H1 (cell line): ENCODE measurements at places on chromosomes 2 and 18. TPM values are rescaled to one million over a fixed set of nuclear protein-coding genes. Genes with fewer than 3 reads are reported as not detected.

DNA sequence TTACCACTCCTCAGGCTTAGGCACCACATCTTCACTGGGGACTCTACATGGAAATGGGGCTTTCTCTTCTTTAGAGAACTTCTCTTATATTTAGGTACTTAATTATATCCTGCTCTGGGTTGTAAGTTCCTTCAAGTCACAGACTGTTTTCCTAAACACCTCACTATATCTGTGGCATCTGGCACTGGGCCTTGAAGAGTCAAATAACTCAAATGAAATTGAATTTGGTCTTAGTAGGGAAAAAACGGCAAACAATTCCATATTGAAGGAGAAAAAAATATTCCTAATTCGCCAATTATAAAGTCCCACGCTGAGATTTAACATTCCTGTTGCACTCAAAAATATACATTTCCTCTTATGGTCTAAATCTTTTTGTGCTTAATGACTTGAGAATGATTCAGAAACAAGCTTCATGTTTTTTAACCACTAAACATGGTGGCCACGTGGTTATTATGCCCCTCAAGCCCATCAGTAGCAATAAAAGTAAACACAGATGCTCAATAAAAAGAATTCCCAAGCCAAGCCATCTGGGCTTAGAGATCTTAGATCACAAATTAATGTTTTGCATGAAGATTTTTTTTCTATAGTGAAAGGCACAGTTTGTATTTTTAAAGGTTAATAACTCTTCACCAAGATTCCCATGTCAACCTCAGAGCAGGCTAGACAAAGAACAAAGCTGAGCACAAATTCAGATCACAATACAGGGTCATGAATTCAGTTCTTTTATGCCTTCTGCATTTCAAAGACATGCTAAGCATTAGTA is 105.5 kb upstream of the SYT4 start:
- H3K4me1 ChIP-seq: no peaks in the 10 kb centered on the region
- no peak overlapping the region for H3K4me3 ChIP-seq
- no peak overlapping the region for H3K27ac ChIP-seq
- H3K36me3 ChIP-seq: no peaks in the 10 kb centered on the region
- H3K27me3 ChIP-seq: no peaks in the 10 kb centered on the region
- no peak for DNase-seq

The TRMT61B gene
- total RNA-seq: 27.8 and 30.1 TPM in 2 replicates

The SEPTIN10 gene
- 93.6 and 101 TPM in 2 replicates for total RNA-seq

DNA sequence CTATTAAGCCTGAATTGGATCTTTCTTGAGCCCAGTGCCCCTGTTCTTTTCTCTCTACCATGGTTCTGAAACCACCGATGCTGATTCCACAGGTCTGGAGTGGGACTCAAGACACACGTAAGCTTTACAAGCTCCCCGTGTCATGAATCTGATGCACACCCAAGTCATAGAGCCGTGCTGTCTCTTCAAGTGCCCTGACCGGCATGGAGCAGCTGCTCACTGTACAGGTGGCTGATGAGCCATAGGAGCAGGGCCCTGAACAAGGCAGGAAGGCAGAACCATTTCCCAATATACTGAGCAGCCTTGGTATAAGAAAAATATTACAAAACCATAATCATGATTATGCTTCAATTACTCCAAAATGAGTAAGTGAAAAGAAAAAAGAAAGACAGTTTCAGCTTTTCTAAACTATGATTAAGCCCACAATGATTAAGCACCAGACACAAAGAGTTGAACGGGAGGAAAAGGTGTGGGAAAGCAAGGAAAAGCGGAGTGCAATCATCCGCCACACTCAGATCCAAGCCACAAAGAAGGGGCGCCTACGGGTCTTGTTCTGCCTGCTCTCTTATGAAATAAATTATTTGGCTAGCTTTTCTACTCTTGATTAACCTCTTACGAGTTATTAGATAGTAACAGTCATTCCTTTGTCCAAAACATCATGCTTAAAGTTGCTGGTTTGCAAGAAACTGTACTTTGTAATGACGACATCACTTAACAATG is 41.7 kb downstream of the NOL10 start:
- H3K4me3 ChIP-seq: no peak overlapping the region
- no peak for DNase-seq
- no peak overlapping the region for H3K27ac ChIP-seq
- H3K4me1 ChIP-seq: no peaks in the 10 kb centered on the region

DNA sequence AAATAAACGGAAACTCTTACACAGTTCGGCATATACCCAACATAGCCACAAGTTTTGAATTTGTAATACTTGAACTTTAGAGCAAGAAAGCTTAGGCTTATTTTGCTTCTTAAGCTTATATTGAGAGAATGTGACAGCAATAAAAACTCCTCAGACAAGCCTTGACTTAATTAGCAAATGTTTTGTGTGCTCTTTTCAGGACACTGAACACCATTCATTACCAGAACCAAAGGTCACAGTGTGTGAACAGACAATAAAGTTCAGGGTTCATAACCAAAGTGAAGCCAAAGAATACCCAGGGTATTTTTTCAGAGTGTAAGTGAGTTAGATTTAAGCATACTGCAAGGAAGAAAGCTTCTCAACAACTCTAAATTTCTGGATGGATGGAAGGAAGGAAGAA is 605.8 kb downstream of the METTL4 start:
- H3K27me3 ChIP-seq: no peaks in the 10 kb centered on the region
- H3K36me3 ChIP-seq: no peaks in the 10 kb centered on the region
- no peak for DNase-seq
- no peaks in the 10 kb centered on the region for H3K4me1 ChIP-seq
- H3K4me3 ChIP-seq: no peak overlapping the region

GRCh38 chr18:63119647-63120046 is 199.9 kb downstream of the BCL2 start:
- no peak for DNase-seq
- no peak overlapping the region for H3K4me3 ChIP-seq
- H3K27me3 ChIP-seq: no peaks in the 10 kb centered on the region
- H3K36me3 ChIP-seq: no peaks in the 10 kb centered on the region

- no peaks in the 10 kb centered on the region for H3K36me3 ChIP-seq
- H3K27ac ChIP-seq: no peak overlapping the region
- H3K27me3 ChIP-seq: no peaks in the 10 kb centered on the region
These were observed 158.4 kb downstream of the PTPRM start for GRCh38 chr18:7725473-7725872.

The ARHGAP25 gene
- 0.42 and 1.2 TPM in 2 replicates for total RNA-seq

The ZNF532 gene
- total RNA-seq: 240 and 241 TPM in 2 replicates

The KCNIP3 gene
- total RNA-seq: 1.9 and 2.9 TPM in 2 replicates

DNA sequence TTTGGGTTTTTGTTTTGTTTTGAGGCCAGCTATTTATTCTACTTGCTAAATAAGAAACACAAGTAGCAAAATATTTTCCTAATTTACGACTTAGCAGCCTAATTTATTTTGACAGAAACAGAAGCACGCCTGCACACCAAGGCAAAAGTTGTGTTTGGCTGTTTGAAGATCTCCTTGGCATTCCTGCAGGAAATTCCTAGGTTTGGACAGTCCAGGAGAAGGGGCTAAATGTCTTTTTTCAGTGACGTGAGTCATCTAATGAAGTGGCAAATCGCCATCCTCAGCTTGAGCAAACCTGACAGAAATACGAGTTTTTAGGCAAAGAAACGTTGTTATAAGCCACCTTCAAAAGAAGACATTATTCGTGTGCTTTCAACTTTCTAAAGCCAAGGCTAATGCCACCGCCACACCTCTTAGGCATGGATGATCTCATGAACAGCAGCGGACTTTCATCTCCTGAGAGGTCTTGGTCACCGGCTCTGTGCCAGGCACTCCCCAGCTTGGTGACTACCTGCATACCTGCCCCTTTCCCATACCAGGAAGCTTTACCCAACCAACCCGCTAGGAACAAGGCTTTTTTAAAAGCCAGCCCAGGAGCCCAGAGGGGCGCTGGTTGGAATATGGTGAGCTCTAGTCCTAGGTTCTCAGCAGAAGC is 30.9 kb downstream of the STK39 start:
- no peaks in the 10 kb centered on the region for H3K36me3 ChIP-seq
- no peaks in the 10 kb centered on the region for H3K4me1 ChIP-seq

- H3K4me3 ChIP-seq: no peak overlapping the region
- H3K36me3 ChIP-seq: no peaks in the 10 kb centered on the region
- H3K27me3 ChIP-seq: no peaks in the 10 kb centered on the region
- H3K4me1 ChIP-seq: no peaks in the 10 kb centered on the region
- no peak for DNase-seq
- H3K27ac ChIP-seq: no peak overlapping the region
These were observed 44.0 kb downstream of the ATP6V1C2 start for GRCh38 chr2:10765461-10765860.

The PRKAG3 gene
- not detected in 2 replicates for total RNA-seq

GRCh38 chr18:74669136-74669798 is 71.6 kb downstream of the ZNF407 start:
- no peak for DNase-seq
- no peaks in the 10 kb centered on the region for H3K36me3 ChIP-seq
- no peak overlapping the region for H3K4me3 ChIP-seq
- no peaks in the 10 kb centered on the region for H3K27me3 ChIP-seq
- no peak overlapping the region for H3K27ac ChIP-seq

DNA sequence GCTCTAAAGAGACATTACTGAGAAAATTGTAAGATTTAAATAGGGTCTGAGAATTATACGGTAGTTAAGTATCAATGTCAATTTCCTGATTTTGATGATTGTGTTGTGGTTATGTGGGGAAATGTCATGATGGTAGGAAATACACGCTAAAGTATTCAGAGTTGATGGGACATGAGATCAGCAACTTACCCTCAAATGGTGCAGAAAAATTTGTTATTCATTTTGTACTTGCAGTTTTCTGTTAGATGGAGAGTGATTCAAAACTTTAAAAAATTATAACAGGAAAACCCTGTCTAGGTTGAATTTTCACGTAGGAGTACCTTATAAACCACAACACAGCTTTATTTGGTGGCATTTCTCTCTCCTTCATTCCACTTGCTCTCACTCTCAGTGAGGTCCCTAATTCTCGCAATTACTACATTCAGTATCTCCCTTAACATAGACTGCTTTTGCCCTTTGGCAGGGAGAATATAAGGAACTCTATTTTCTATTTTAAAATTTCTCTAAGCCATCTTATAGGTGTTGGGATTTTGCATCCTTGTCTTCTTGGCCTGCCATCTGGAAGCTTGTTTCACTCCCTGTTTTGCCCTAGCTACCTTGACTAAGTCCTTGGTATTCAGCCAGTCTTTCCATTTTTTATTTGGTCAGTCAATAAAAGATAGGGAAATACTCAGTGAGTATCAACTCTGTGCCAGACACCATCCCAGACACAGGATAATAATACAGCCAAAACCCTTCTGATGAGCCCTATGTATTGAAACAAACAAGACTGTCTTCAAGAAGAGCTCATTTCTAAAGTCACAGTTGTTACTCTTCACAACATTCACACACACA is 550.6 kb upstream of the ACVR2A start:
- no peak overlapping the region for H3K4me3 ChIP-seq
- H3K4me1 ChIP-seq: no peaks in the 10 kb centered on the region
- no peak overlapping the region for H3K27ac ChIP-seq
- no peaks in the 10 kb centered on the region for H3K27me3 ChIP-seq
- DNase-seq: no peak

The ME2 gene
- 60.3 and 66.9 TPM in 2 replicates for total RNA-seq

- H3K4me1 ChIP-seq: no peaks in the 10 kb centered on the region
- no peak overlapping the region for H3K27ac ChIP-seq
- no peak for DNase-seq
- H3K36me3 ChIP-seq: no peaks in the 10 kb centered on the region
These were observed 71.4 kb upstream of the GLS start for GRCh38 chr2:190809139-190809764.

DNA sequence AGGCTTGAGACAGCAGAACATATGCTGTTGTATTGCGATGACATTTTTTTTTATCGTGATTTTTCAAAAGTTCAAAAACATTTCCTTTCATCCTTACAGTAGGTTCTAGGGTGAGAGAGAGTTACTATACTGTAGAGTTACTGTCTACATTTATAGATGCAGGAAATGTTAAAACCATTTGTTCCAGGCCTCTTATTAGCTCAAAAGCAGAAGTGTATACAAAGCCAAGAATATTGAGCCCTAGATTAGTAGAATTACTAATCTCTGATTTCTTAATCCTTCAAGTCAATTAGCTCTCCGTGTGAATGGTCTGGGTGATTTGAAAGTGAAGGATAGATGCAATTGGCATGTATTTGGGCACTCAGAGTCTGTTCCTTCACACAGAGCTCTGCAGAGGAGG is 73.1 kb downstream of the MAPRE2 start:
- DNase-seq: no peak
- H3K4me3 ChIP-seq: no peak overlapping the region
- H3K4me1 ChIP-seq: no peaks in the 10 kb centered on the region
- H3K27me3 ChIP-seq: no peaks in the 10 kb centered on the region

- DNase-seq: no peak
- H3K27ac ChIP-seq: no peak overlapping the region
- no peak overlapping the region for H3K4me3 ChIP-seq
- H3K27me3 ChIP-seq: no peaks in the 10 kb centered on the region
- peaks cover 4% of the 10 kb centered on the region; the same call in 1 of the 2 replicates for H3K4me1 ChIP-seq
- H3K36me3 ChIP-seq: no peaks in the 10 kb centered on the region
These were observed 207.6 kb downstream of the MGAT5 start for GRCh38 chr2:134461511-134461910.

GRCh38 chr18:49980896-49981295 is 167.6 kb upstream of the ACAA2 start:
- no peak overlapping the region for H3K27ac ChIP-seq
- H3K27me3 ChIP-seq: no peaks in the 10 kb centered on the region
- no peaks in the 10 kb centered on the region for H3K4me1 ChIP-seq
- H3K4me3 ChIP-seq: no peak overlapping the region
- no peaks in the 10 kb centered on the region for H3K36me3 ChIP-seq

DNA sequence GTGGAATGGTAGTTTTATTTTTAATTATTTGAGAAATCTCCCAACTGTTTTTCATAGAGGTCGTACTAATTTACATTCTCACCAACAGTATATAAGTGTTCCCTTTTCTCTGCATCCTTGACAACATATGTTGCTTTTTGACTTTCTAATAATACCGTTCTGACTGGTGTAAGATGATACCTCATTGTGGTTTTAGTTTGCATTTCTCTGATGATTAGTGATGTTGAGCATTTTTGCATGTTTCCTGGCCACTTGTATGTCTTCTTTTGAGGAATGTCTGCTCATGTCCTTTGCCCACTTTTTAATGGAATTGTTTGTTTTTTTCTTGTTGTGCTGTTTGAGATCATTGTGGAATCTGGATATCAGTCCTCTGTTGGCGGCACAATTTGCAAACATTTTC is 242.5 kb downstream of the ZNF521 start:
- H3K27ac ChIP-seq: no peak overlapping the region
- H3K36me3 ChIP-seq: no peaks in the 10 kb centered on the region
- H3K4me3 ChIP-seq: no peak overlapping the region
- H3K4me1 ChIP-seq: 0 out of 2 replicates have a peak, but pooled peaks cover 8% of the 10 kb centered on the region

The RAB17 gene
- total RNA-seq: 83.4 and 83.8 TPM in 2 replicates

The ARMC9 gene
- 33.0 and 36.1 TPM in 2 replicates for total RNA-seq

DNA sequence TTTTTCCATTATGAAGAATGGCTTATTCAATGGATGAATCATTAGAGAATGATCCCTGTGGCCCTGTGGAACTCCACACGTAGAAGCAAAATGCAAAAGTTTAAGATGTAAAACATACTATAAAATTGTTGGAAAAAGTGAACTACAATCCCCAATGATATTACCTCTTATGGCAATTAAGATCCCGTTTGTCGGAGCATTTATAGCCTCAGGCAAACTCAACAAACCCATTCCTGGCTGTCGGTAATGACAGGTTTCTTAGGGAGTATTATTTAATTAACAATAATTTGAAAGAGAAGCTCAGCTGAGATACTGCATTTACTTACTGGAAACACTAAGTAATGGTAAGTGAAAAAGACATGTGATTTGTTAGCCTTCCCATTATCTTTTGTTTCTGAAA is 138.3 kb downstream of the CDH20 start:
- no peak overlapping the region for H3K4me3 ChIP-seq
- no peaks in the 10 kb centered on the region for H3K4me1 ChIP-seq
- no peak for DNase-seq
- H3K27ac ChIP-seq: no peak overlapping the region
- H3K36me3 ChIP-seq: no peaks in the 10 kb centered on the region
- 0 out of 2 replicates have a peak, but pooled peaks cover 3% of the 10 kb centered on the region for H3K27me3 ChIP-seq

The GREB1 gene
- 41.7 and 43.4 TPM in 2 replicates for total RNA-seq
